RPMI7951 (cell line): ENCODE measurements at places on chromosomes 11 and 22. TPM values are rescaled to one million over a fixed set of nuclear protein-coding genes. Genes with fewer than 3 reads are reported as not detected.

The CALCA gene
- not detected in 2 replicates for total RNA-seq

The SMIM35 gene
- total RNA-seq: not detected in 2 replicates

The LMO2 gene
- 0.12 and 0.59 TPM in 2 replicates for total RNA-seq

The TRIM66 gene
- total RNA-seq: 2.2 and 3.1 TPM in 2 replicates

The HTR3B gene
- total RNA-seq: not detected in 2 replicates

DNA sequence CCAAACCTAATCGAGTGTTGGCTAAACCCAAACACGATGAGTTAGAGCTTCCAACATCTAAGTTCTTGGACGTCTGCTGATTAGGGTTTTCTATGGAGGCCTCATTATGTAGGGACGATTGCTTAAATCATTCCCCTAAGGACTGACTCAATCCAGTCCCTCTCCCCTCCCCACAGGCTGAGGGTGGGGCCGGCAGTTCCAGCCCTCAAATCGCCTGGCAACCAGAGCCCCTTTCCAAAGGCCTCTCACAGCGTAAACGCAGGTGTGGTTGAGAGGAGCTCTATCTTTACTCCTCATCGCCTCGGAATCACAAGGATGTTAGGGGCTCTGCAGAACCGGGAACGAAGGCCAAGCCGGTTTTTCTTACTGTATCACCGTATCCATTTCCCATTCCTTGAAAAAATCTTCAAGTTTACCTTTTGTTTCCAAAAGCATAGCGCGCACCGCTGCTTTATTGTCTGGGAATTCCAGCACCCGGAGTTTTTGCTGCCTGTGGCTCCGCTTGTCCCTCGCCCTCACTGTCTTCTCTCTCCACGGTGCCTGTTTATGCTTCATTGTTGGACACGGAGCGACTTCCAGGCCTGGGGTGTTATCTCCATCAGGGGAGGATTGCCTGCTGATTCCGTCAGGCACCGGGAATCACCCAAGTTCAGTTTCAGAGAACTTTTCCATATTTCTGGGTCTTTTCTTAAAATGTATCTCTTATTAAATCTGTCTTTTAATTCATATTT, 13.8 kb upstream of the IFITM3 start:
- DNase-seq: no peak

- DNase-seq: no peak
Measured at GRCh38 chr11:87423161-87423560, 385.4 kb downstream of the TMEM135 start.

DNA sequence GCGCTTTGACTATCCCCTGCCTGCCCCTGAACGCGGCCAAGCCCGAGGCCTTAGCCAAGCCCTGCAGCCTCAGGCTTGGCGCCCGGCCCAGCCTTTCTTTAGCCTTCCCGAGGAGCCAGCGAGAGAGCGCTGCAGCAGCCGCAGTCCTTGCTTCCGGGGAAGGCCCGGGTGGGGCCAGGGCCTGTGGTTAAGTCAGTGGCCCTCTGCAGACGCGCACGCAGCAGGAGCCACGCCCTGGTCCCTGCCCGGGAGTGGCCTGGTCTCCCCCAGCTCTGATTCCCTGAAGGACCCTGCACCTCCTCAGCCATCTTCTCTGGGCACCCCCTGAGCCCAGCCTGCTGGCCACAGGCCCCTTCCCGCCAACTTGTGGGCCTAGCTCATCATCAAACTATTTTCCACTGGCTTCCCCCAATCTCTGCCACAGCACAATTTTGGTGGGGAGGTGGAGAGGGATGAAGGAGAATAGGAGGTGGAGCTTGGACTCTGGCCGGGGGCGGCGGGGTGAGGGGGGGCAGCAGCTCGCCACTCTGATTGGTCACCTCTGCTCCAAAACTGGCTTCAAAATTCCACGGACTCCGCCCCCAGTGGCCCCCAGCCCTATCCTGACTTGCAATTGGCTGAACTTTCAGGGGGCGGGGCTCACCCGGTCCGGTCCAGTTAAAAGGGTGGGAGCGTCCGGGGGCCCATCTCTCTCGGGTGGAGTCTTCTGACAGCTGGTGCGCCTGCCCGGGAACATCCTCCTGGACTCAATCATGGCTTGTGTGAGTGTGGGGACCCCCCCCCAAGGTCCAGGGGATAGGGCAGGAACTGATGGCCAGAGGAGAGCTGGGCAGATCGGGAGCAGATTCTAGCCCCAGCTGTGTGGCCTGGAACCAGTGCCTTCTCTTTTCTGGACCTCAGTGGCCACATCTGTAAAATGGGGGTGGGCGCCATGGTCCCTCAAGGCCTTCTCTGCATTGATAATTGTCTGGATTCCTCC, at the start of gene LGALS1:
Gene LGALS1 (plus strand): TSS at position 686 of the 979 bp plus-strand sequence. CDS start 67 bp downstream, at position 753.
- DNase-seq: peak; percentile 96

DNA sequence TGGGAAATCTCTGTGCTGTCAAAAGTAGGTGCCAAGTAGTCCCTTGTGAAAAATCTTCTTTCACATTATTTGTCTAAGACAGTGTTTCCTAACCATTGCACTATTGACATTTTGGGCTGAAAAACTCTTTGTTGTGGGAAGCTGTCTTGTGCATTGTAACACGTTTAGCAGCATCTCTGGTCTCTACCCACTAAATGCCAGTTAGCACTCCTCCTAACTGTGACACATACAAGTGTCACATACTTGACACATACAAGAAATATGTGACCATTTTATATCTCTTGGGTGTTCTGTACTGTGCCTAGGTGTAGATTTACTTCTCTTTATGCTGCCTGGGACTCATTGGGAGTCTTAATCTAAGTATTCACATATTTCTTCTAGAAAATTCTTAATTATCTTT, 57.8 kb downstream of the NXPE1 start:
- peak; percentile 5 for DNase-seq

DNA sequence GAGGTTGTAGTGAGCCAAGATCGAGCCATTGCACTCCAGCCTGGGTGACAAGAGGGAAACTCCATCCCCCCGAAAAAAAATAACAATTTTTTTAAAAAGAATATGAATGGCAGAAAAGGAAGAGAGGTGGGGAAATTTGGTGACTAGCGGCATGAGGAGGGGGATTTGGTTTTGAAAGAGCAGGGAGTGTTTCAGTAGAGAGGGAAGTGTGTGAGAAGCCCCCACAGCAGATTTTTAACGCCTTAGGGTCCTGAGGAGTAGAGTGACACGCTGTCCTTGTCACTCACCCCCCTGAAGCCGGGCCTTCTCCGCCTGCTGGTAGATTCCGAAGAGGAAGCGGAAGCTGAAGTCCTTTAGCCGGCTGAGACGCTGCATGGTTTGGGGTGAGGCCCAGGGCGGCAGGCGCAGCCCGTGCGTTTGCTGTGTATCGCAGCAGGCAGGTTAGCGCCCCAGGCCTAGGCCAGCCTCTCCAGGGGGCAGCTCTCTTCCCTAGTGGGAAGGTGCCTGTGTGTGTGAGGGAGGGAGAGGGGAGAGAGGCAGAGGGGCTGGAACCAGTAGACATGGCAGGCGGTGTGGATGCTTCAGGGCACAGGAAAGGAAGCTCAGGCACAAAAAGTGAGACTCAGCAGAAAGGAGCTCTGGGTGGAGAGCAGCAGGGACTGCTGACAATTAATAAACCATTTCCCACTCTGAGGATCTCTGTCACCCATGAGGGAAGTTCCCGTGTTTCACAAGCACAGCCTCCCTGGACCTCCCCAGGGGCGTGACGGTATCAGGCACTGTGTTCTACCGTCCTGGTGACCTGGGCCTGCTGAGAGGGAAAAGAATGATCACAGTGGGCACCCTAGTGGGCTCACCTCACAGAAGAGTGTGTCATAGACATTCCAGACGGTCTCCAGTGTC, 3.9 kb downstream of the ACP2 start:
- DNase-seq: no peak

DNA sequence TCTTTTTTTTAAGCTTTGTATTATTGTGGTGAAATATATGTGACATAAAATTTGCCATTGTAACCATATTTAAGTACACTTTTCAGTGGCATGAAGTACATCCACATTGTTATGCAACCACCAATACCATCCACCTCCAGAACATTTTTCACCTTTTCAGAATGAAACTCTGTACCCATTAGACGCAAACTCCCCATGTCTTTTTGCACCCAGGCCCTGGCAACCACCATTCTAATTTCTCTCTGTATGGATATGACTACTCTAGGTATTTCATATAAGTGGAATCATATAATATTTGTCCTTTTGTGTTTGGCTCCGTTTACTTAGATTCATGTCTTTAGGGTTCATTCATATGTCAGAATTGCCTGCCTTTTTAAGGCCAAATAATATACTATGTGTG, 182.8 kb upstream of the TBCEL start:
- no peak for DNase-seq

DNA sequence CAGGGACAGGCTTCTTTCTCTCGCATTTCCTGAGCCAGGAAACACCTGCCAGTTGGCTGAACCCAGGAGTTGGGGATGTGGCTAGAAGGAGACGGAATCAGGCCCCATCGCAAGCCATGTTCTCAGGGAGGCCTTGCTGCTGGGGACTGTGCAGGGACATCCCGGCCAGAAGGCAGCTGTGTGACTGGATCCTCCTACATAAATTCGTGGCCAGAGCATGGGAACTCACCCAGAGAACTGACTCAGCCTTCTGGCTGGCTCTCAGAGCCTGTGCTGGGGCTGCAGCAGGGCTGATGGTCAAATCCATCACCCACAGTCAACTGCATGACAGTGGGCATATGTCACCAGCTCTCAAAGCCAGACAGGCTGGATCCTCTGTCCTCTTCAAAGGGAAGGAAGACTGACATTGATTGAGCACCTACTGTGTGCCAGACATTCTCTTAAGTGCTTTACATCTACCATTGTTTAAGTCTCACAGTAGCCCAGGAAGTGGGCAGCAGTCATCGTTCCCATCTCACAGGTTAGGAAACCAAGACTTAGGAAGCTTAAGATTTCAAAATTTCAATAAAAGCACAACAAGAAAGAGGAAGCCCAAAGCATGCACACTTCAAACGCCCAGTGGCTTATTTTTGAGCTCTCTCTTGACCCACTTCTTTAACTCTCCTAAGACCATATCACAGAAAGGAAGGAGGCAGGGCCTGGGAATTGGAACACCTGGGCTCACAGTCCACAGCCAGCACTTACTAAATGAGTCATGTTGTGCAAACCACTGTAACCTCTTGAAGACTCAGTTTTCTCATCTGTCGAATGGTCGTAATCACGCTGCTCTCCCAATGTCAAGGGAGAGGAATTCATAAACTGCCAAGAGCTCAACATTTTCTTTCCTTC, 30.9 kb upstream of the CACNG2 start:
- peak; percentile 47 for DNase-seq

DNA sequence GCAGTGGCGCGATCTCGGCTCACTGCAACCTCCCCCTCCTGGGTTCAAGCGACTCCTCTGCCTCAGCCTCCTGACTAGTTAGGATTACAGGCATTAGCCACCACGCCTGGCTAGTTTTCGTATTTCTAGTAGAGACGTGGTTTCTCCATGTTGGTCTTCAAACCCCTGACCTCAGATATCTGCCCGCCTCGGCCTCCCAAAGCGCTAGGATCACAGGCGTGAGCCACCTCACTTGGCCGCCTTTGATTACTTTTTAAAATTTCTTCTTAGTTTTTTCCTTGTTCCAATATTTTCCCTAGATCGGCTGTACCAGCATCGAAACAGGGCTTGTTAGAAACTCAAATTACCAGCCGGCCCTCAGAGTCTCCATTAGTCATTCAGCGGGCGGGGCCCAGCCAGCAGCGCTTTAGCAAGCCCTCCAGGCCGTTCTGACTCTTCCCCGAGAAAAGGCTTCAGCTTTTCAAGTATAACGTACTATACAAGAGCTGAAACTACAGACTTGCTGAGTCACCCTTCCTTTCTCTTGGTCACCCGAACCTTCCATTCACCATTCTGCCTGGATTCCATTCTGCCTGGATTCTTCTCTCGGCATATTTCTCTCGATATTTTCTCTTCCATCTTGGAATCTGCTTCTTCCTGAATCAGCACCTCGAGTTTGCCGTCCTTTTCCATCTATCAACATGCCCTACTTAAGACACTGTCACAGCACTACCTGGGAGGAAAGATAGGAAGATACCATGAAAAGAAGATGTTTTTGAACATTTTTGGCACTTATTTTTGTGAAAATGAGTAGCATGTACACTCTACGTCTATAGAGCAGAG, 6.7 kb upstream of the CAPRIN1 start:
- peak; percentile 94 for DNase-seq

DNA sequence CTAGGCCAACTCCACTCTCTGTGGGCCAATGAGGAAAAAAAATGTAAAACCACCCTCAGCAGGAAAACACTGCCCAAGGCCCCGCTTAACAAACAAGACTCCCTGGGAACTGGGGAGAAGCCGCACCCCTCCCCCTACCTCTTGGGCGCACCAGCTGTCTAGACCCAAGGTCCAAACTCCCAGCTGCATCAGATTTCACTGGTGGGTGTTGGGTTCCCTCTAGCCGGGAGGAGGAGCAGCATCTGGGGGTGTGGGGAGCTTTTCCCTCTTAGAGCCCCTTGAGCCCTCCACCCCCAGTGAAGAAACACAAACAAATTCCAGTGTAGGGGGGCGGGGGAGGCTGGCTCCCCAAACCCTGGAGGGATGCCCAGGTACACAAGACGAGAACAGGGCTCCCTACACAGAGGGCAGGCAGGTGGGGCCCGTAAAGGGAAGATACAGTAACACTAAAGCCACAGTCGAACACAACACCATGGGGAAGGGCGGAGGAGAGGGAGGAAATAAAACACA, 64.9 kb downstream of the NECTIN1 start:
- no peak for DNase-seq

GRCh38 chr11:109249597-109249996, 172.4 kb upstream of the C11orf87 start:
- no peak for DNase-seq

GRCh38 chr22:45515676-45516075, 13.0 kb downstream of the FBLN1 start:
- no peak for DNase-seq

- DNase-seq: no peak
Measured at GRCh38 chr11:702462-703461, 3.3 kb upstream of the EPS8L2 start.

GRCh38 chr11:118153976-118154375, 1.4 kb upstream of the SCN4B start:
- DNase-seq: no peak

GRCh38 chr11:4118107-4118506, 23.5 kb downstream of the RRM1 start:
- DNase-seq: no peak

- DNase-seq: no peak
Measured at GRCh38 chr11:132579136-132579535, 953.2 kb downstream of the OPCML start.

DNA sequence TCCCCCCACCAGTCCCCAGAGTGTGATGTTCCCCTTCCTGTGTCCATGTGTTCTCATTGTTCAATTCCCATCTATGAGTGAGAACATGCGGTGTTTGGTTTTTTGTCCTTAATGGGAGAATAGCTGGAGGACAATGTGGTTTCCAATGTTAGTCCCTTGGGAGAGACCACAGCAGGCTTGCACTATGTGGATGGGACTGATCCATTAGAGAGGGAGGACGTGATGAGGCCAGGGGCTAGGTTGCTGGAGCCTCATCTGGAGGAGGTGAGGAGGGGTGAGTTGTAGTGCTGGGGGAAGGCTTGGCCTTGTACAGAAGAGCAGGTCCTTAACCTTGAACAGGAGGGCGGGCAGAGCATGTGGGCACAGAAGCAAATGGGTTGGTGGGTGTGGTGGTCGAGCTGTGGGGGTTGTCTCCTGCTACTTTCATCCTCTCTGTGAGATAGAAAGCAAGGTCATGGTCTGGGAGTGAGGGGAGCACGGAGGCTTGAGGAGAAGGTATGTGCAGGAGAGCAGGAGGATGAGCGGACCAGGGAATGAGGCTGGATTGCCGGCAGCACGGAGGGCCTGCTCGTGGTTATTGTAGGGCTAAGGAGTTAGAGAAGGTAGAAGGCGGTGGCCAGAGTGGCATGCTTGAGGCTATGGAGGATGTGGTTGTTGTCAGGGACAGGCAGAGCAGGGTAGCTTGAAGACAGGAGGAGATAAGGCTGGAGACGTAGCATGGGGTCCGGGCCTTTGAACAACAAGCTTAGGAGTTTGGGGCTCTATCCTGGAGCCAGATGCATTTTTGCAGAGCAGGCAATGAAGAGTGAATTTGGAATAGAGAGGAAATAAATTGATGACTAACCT, 11.2 kb upstream of the SREBF2 start:
- DNase-seq: no peak
